ENCODE measurements at places on chromosomes 5 and 9.

DNA sequence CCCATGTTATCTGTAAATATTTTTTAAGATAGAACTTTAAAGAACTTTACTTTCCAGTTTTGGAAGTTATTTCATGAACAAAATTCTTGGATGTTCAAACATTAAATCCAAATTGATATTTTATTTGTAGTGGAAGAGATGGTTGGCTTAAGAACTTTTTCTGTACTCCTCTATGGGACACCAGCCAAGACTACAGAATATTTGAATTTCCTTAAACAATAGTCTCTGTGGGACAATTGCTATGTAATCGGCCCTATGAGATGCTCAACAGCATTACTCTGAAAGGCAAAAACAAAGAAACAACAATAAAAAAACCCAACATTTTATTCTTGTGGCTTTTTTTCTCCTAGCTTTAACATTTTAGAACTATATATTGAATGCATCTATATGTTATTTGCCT, 289.3 kb downstream of the ARHGEF28 start:
- no peak for DNase-seq

DNA sequence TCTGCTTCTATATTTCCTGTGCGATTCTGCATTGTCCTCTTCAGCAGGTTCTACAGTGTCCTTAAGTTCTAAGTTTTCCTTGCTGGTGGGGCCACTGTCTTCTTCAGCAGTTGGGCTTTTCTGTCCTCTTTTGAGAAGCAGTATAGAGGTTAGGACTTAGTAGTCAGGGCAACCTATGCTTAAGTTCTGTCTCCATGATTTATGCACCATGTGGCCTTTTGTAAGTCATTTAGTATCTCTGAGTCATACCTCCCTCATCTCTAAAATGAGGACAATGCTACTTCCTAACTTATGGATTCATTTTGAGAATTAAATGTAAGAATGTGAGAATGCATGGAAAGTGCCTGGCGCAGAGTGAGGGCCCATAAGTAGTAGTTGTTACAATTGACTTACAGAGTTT, 46.8 kb downstream of the GRIN3A start:
- DNase-seq: no peak

GRCh38 chr5:80069251-80069800, 34.2 kb downstream of the THBS4 start:
- DNase-seq: no peak

- DNase-seq: no peak
Observed at GRCh38 chr9:6055216-6055615, 39.8 kb upstream of the RANBP6 start.

GRCh38 chr9:125407974-125408900, 146.6 kb downstream of the GAPVD1 start:
- peak; percentile 45 for DNase-seq

GRCh38 chr9:83651558-83651957, 28.6 kb downstream of the IDNK start:
- DNase-seq: no peak

- DNase-seq: no peak
Observed at GRCh38 chr5:150710165-150710564, 9.3 kb upstream of the RBM22 start.

DNA sequence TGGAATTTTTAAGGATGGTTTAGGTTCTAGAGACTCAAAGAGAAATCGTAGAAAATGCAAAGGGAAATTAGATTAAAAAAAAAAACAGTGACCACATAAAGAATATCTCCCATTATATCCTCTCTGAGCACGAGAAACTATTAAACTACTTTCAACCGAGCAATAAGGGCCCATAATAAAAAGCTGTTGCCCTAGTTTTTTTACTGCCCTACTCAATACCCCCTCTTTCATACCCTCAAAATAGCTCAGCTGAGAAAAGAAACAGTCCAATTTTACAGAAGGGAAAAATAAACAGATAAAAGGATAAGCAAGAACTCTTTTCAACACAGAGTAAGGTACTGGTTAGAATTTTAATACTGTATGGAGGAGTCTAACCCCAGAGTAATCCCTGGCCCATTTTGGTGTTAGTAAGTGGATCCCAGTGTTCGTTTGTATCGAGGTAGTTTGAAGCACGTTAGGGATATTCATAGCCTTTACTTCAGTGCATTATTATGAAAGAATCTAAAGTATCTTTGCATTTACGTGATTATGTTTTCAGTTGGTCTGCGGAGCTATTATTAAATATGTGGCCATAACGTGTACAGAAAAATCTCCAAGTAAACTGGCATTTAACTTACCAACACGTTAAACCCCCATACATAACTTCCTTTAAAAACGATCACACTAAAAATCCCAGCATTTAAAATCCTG, 980 bp upstream of the RHOBTB3 start:
- DNase-seq: no peak

DNA sequence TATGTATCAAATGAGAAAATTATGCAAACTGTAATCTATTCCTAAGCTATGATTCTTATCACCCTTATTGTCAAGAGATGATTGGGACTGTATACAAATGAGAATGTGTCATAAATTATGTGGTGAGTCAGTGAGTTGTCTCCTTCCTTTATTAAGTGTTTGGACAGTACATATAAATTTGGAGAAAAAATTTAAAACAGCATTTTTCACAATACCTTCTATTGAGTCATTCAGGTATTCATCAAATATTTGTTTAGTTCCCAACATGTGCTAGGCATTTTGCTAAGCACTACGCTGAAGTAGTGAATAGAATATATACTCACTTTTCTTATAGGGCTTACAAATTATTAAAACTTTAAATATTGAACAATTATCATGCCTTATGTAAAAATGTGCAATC, 36.3 kb upstream of the PTPRD start:
- DNase-seq: no peak

DNA sequence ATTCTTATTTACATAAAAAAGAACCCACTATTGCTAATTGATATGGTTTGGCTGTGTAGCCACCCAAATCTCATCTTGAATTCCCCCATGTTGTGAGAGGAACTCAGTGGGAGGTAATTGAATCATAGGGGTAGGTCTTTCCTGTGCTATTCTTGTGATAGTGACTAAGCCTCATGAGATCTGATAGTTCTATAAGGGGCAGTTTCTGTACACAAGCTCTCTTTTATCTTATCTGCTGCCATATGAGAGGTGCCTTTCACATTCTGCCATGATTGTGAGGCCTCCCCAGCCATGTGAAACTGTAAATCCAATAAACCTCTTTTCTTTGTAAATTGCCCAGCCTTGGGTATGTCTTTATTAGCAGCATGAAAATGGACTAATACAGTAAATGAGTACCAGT, 58.2 kb upstream of the PRR16 start:
- DNase-seq: no peak

DNA sequence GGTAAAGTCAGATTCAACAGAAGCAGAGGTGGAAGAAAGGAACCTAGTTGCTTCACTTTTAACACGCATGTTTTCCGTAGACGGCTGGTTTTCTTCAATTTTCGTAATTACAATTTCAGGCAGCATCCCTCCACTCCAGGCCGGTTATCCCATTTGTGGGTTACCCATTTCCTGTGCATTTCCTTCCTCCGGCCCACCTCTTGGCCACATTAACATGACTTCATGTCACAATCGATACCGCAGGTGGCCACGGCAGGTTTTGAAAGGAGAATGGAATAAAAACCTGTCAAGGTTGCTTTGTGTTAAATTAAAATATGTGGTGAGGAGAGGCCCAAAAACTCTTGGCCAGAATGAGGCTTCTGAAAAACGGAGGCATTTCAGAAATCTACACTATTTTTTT, 130.2 kb downstream of the PCSK5 start:
- DNase-seq: no peak

GRCh38 chr9:92033307-92033706, 81.9 kb downstream of the SPTLC1 start:
- DNase-seq: no peak

DNA sequence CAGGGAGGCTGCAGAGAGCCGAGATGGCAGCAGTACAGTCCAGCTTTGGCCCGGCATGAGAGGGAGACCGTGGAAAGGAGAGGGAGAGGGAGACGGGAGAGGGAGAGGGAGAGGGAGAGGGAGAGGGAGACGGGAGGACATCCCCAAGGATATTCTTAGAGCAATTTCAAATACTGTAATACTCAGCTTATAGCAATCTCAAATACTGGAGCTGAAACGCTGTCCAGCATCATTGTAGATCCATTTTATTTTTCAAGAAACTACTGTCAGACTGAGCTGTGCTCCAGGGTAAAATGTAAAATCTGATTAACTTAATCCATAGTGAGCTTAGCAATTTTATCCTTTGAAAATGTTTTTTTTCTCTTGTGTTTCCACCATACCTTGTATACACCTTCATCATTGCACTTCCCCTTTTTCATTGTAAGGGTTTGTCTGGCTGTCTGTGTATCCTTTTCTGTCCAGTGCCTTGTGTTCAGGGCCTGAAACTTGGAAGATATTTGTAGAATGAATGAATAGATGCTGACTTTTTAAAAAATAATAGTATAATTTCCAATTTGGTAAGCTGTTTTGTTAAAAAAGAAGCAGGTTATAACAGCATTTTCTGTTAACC, 64.0 kb upstream of the LRRC70 start:
- no peak for DNase-seq

GRCh38 chr5:133967698-133968203, 674 bp downstream of the C5orf15 start:
- DNase-seq: no peak

GRCh38 chr5:41410737-41411136, 99.7 kb downstream of the PLCXD3 start:
- no peak for DNase-seq

DNA sequence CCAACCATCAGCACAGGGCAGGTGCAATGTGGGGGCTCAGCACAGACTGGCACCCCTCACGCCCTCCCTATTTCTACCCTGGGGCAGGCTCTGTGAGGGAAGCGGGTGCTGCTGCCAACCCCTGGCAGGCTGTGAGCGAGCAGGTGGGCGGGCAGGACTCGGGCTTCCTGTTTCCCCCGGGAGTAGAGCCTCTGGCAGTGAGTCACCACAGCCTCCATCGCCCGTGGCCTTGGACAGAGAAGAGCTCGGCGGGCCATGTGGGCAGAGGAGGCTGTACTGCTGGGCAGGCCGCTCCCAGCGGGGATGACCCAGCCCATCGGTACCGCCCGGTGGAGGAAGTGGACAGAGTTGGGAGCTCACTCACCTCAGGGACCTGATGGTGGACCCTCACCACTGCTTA, 16.6 kb downstream of the KCNT1 start:
- DNase-seq: no peak

DNA sequence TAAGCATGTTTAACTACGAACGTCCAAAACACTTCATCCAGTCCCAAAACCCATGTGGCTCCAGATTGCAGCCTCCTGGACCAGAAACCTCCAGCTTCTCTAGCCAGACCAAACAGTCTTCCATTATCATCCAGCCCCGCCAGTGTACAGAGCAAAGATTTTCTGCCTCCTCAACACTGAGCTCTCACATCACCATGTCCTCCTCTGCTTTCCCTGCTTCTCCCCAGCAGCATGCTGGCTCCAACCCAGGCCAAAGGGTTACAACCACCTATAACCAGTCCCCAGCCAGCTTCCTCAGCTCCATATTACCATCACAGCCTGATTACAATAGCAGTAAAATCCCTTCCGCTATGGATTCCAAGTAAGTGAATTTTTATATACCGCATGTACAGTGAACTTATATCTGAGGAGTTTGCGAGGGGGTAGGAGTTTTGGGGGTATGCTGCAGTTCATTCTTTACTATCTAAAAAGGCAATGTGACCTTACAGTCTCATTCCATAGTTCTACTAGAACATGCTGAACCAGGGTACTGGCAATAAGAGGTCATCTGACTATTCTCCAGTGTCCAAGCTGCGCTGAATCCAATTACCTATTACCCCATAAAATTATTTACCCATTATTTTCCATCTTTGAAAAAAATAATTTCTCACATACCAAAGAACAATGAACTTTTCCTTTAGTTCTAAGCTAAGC, 3.1 kb downstream of the MYOT start:
- DNase-seq: no peak

DNA sequence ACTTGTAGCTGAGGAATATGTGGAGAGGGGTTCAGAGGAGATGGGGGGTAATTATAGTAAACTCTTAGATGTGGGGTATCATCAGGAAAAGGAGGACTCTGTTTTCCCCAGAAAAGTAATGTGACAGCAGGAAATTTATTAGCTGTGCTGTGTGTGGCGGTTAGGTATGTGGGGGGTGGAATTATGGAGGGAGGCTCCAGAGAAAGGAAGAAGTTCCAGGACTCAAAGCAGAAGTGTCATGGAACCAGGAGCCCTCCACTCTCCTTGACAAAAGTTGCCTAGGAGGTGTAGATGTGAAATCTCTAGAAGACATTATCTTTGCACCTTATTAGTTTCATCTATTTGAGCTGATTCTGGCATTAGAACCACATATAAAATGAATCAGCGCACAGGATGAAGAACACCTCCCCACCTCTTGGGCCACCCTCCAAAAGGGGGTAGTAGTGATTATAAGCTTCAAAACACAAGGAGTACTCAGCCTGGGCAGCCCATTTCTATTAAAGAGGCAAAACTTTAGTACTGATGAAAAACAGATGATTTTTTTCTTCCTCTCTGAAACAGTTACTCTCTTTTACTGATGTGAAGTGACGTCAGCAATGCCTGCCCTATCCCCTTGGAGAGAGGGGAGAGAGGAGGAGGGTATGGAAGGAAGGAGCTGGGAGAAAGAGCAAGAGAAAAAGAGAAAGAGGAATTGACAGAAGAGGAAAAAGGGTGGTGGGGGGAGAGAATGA, 18.2 kb downstream of the NR2F1 start:
- DNase-seq: no peak

DNA sequence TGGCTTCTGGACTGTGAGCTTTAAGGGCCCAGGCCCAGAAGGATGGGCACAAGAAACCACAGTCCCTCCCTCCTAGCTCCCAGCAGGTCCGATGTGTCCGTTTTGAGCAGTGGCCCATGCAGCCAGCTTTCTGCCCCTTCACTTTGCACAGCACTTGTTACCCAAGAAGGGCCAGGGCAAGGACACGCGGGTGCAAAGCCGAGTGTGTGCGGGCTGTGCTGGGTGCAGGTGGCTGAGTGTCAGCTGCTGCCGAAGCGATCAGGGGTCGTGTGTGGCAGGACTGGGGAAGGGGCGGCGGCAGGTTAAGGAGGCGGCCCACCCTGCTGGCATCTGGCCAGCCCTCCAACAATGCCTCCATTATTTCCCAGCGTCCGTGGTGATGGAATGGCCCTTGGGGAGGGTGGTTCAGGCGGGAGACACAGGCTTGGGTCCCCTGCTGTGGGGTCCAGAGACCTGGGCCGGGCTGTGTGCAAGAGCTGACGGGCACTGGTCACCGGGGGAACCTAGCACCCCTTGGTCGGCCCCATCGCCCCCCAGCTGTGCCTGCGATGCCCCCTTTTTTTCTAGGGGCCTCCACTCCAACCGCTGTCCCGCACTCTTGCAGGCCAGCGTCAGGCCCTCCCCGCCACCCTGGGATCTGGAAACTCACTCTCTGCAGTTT, 653 bp downstream of the LHX3 start:
- DNase-seq: no peak

DNA sequence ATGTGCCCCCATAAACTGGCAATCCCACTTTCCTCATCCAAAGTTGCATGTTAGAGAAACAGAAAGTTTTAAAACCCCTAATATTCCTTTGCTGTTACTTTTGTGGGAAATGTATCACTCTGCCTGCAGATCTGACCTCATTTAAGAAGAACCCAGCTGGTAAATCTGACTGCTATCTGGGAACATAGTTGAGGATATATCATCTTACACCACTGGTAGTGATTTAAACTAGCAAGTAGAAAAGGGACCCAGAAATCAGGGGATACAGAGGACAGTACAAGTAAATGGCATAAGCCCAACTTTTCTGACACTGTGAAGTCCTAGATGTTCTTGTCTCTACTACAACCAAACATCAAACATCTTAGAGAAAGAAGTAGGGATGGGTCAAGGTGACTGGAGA, 1060.5 kb upstream of the DMAC1 start:
- no peak for DNase-seq

GRCh38 chr5:122690266-122690665, 84.6 kb upstream of the SNX2 start:
- DNase-seq: no peak

GRCh38 chr5:124461941-124462340, 284.5 kb downstream of the ZNF608 start:
- no peak for DNase-seq
